NCI-H774 (cell line): ENCODE measurements at places on chromosomes 6 and 20.
A peak's percentile ranks its signal among the peaks of the same experiment; 100 is the strongest.

DNA sequence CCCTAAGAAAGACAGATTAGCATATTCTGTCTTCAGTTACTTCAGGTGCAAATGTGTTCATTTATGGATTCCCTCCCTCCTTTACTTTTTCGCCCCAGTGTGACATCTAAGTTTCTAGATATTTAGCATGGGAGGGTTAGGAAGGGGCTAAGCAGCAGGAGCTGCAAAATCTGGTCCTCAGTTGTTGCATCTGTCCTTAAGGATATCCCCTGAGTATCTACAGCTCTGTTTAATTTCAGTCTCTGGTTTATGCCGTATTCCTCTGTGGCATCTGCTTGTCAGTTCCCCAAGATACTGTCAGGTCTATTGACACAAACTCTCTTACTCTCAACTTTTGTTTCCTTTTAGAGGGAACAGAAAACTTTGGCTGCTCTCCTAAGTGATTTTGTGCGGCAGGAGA is 754.6 kb upstream of the MAP3K7 start:
- no peak for DNase-seq

- no peak for DNase-seq
Observed at GRCh38 chr20:1898482-1899240, 3.5 kb downstream of the SIRPA start.

DNA sequence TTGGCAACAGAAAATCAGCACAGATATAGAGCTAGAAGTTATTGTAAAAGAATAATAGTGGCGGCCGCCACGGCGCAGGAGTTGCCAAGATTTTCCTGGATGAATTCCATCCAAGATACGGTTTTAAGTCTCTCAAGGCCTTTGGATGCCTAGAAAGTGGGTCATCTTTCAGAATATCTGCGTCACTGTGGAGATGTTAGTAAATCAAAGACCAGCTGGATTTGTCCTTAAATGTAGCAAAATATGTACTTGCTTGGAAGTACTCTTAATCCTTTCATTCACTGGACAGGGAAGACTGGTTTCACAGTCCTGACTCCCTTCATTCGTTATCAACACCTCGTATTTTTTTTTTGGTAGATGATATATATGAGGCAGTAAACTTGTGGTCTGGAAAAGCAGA is 83.0 kb downstream of the SLC22A3 start:
- DNase-seq: no peak

DNA sequence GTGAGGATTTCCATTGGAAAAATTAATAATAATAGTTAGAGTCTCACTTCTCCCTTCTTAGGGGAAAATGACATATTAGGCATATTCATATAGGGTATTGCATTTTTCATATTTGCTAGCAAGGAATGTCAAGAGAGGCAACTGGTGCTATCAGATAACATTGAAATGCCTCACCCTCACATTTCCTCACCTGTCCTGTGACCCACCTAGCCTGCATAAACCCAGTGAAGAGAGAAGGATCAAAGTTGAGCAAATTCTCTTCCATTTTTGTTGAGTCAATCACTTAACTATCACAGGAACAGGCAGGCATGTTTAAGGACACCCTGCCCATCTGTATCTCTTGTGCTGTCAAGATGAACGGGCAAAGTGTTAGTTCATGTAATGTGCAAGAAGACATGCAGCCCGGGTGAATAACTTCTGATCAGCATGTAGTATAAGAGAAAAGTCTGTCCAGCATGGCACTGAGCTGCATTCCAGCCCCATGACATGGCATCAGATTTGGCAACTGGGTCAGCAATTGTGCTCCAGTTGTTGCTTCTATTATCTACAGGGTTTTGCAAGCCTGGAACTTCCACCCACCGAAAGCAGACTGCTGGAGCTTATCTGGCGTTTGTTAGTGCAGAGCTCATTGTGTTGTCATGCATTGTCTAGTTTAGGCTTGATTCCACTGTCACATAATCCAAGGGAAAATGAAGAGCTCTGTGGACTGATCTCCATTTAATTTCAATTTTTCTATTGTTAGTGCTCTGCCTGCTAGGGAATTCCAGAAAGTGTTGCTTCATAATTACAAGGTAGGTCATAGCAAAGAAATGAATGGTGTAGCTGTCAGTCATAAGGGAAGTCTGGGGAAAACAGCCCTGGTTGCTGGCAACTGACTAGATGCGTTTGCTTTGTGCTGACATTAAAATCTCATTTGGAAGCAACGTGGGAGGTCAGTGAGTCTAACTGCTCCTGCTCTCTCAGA is 138.4 kb upstream of the TNFAIP3 start:
- no peak for DNase-seq

- DNase-seq: no peak
Observed at GRCh38 chr20:19025430-19026120, 186.9 kb upstream of the SLC24A3 start.

GRCh38 chr6:13494137-13494536 is 6.7 kb upstream of the GFOD1 start:
- DNase-seq: no peak

GRCh38 chr20:845941-846893 is 12.7 kb downstream of the FAM110A start:
- no peak for DNase-seq

GRCh38 chr6:18260448-18261106 is 3.8 kb downstream of the DEK start:
- DNase-seq: no peak

DNA sequence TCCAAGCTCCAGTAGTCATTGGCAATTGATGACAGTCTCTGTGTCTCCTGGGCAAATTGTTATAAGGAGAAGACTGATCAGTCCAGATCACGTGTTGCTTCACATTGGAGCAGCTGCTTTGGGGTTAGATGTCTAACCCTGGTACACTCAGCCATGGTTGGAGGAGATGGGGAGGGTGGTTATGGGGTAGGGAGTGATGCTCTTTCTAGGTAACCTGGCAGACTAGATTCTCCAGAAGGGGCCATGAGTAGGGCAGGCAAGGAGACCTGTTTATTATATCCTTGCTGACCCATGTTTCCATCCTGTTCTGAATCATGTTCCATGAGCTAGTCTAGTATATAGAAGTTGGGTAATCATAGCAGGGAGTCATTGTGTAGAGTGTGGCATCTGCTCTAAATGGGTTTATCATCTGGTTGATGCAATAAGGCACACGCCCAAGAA is 50.8 kb upstream of the BACH2 start:
- no peak for DNase-seq

GRCh38 chr6:167787896-167788562 is 38.7 kb upstream of the AFDN start:
- no peak for DNase-seq

GRCh38 chr6:134453792-134454510 is 136.0 kb upstream of the SGK1 start:
- DNase-seq: peak; percentile 36

DNA sequence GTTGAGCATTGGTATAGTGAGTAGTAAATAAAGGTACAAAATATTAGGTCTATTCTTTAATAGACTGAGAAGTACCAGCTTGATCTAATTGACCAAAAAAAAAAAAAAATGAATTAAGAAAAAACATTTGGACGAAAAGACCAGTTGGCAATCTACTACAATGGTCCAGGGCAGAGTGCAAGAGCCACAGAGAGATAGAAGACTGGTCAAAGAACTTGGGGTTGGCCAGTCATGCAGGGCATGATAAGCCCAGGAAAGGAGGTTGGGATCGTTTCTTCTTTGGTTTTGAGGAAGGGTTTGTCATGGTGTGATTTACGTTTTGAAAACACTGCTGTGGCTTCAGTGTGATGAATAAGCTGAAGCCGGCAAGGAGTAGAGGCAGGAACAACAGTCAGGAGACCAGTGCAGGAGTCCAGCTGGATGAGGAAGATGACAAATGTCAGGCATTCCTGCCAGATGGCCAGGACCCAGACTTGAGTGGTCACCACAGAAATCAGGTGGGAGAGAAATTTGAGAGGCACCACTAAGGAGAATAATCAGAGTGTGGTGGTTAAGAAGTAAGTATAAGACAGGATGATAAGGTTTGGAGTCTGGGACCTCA is 14.0 kb downstream of the SMLR1 start:
- DNase-seq: no peak

DNA sequence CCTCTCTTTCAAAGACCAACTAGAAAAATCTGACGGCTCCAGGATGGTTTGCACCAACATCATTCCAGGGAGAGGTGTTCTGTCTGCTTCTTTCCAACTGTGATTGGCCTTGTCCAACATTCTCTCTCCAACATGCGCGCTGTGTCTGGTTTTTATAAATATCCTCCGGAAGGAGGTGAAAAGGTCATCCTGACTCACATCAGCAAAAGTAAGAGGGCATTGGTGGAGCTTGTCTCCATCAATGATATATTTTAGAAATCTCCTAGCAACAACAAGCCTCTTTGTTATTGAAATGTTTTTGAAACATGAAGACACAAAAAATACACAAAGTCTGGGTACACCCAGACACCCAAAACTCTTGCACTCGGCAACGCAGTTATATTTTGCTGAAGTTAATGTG is 475.3 kb upstream of the JARID2 start:
- DNase-seq: no peak

GRCh38 chr20:2088891-2089290 is 12.7 kb upstream of the STK35 start:
- peak; percentile 7 for DNase-seq

DNA sequence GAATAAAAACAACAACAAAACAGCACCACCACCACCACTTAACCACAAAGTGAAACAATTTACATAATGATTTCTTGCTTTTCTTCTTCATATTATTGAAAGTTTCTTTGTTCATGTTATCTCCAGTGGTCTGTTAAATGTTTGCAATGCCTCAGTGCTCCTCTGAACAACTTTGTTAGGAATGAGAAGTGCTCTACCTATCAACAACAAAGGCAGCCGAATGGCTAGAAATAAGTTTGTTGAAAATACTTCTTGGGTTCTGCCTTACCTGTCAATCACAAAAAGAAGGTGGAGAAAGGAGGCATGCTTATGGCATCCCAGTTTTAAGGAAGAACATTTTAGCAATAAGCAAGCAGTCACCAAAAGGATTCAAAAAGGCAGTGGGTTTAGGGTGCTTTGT is 490.2 kb downstream of the PRKN start:
- DNase-seq: no peak

- DNase-seq: no peak
Observed at GRCh38 chr6:97705568-97705967, 422.6 kb upstream of the MMS22L start.

- DNase-seq: no peak
Observed at GRCh38 chr6:17220040-17220910, 60.9 kb upstream of the RBM24 start.

GRCh38 chr6:11853678-11854407 is 75.2 kb upstream of the ADTRP start:
- DNase-seq: no peak

DNA sequence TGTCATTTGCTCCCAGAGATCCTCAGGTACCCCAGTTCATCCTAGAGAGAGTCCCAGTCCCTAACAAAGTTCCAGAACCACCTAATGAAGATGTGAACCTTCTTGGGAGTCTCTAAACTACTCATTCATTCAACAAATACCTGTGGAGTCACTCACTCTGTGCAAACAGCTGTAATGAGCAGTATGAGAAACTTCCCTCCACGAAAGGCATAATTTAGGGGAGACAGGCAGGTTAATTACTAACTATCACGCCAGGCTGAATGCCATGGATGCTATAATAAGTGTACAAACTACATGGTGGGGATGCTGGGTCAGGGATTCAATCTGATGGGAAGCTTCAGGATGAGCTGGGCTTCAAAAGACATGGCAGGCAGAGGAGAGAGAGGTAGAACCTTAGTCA is 70.1 kb upstream of the AFDN start:
- DNase-seq: no peak

GRCh38 chr6:159086033-159086618 is 41.3 kb upstream of the TAGAP start:
- no peak for DNase-seq

- DNase-seq: no peak
Observed at GRCh38 chr6:72953971-72954381, 271.3 kb downstream of the KHDC1L start.

GRCh38 chr6:167583412-167583811 is 243.3 kb upstream of the AFDN start:
- DNase-seq: no peak

GRCh38 chr6:26286168-26286877 is 78.7 kb upstream of the BTN3A2 start:
- DNase-seq: peak; percentile 63

DNA sequence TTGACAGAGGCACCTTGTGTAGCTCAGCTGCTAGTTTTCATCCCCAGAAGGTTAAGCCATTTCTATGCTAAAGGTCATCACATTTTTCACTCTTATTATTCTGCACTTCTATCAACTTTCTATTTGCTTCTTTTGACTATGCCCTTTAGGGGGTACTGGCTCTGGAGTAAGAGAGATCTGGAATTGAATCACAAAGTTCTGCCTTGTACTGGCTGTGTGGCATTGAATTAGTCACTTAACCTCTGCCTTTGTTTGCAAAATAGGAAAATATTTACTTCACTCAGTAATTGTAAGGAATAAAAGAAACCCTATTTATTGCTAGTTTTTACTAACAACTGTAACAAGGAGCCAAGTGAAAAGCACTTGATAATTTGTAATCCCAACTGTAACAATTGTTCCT is 56.8 kb upstream of the MTRF1L start:
- DNase-seq: no peak

DNA sequence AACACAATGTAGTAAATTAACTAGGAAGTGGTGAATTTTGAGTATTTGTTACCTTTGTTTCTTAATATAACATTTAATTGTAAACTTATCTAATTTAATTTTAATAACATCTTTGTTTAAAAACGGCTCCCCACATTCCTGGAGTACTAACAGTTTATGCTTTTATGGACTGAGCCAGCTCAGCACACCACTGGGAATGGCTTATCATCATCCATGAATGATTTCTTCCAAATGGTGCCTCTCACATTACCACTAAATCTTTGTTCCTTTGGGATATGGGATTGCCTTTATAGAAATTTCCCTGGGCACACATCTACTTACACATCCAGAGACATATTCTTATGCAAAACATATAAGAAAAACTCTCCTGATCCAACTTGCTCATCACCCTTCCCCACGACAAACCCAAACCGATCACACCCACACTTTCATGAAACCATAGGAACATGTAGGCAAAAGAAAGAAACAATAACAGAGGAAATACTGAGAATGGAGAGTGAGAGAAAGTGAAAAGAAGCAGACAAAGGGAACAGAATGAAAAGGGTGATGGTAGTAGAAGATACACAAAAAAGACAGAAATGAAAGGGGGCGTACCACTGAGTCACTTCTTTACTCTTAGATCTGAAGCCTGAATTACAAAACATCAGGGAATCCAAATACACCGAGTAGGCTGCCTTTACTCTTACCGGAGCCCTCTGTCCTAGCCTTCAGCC is 58.5 kb upstream of the KCNK16 start:
- no peak for DNase-seq
